ENCODE measurements at places on chromosomes 4 and X.

DNA sequence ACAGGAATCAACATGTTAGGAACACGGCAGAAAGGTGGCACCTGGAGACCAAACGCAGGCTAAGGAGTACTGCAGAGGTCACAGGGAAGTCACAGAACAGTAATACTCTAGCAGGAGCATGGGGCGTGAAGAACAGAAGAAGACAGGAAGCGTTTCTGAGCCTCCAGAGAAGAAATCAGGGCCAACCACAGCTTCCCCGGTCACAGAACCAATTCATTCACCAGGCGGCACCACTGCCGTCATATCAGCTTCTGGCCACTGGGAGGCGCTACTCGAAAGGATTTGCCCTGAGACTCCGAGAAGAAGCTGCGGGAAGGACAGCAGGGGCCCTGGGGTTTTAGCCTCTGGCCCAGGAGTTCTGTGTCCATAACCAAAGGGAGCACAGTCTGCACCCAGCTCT lies 78.0 kb upstream of the DRD5 start:
- DNase-seq: peak; percentile 47

DNA sequence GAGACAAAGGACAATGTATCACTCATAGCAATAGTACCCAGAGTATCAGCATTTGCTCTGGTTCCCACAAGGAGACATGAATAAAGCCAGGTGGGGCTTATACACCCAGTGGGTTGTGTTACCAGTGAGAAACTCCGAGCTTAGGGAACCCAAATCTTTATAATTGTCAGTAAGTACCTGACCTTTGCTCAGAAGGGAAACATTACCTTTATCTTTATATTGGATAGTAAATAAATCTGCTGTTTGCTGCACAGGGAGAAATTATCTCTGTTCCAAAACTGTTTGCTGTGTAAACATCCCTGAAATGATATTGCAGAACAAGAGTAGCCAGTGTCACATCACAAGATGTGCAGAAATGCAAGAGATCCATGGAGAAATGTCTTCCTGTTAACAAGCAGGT lies 12.1 kb upstream of the SLAIN2 start:
- no peak for DNase-seq

GRCh38 chrX:19798423-19798822 lies 89.0 kb downstream of the SH3KBP1 start:
- no peak for DNase-seq

- no peak for DNase-seq
These were observed 73.0 kb upstream of the FRMPD4 start for GRCh38 chrX:12065251-12065650.

- no peak for DNase-seq
These were observed 36.2 kb downstream of the ARHGAP10 start for GRCh38 chr4:147768113-147768512.

- DNase-seq: peak; percentile 70
These were observed 15.0 kb downstream of the SCARB2 start for GRCh38 chr4:76198411-76199237.
